MM.1S (cell line): ENCODE measurements at places on chromosomes 3 and 15.
A peak's percentile ranks its signal among the peaks of the same experiment; 100 is the strongest.

GRCh38 chr15:93929375-93930094 is 301.8 kb upstream of the MCTP2 start:
- no peak for DNase-seq

- peak; percentile 74 for DNase-seq
Observed at GRCh38 chr3:129106320-129106719, 15.3 kb downstream of the RAB43 start.

GRCh38 chr3:63413523-63413922 is 135.4 kb downstream of the SYNPR start:
- DNase-seq = no peak

DNA sequence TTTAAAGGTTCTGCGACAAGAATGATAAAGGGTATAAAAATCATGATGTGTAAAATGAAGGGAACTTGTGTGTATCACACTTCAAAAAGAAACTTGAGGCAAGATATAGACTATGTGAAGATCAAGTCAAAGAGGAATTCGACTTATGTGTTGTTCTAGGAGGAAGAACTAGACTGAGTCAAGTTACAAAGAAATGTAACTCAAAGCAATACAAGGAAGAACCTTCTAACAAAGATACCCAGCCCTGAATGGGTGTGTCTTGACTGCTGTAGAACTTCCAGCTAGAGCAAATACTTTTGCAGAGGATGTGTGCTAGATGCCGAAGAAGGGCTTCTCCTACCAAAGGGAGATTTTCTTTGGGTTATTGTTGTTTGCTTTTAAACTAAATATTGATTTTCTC is 2.4 kb downstream of the SLC49A4 start:
- no peak for DNase-seq

GRCh38 chr3:161266731-161267150 is 45.6 kb downstream of the NMD3 start:
- DNase-seq = no peak

GRCh38 chr3:141337523-141337854 is 30.8 kb upstream of the ZBTB38 start:
- no peak for DNase-seq

DNA sequence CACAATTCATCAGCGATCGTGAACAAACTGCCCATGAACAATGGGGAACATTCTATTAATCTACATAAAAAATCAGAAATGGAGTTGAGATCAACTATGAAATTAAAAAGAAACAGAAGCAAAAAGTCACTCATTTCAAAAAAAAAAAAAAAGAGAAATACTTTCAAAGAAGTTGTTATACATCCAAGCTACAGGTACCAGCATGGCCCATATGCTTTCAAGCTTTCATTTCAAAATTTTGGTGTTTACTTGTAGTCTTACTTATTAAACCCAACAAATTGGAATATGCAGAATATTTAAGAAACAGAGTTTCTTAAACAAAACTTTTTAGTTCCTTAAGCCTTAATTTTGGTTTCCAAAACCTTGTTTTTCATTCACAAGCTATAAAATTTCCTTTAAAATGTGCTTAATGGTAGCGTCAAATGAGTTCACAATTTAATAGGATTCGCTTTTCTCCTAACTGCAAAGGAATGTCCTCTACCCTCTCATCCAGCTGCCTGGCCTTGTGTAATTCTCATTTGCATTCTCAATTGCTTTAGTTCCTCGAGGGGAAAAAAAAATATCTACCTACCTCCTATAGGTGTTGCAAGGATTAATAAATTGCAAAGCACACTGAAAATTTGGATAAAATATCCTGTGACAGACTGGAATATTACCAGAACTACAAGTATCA is 565.2 kb downstream of the ROBO1 start:
- DNase-seq = no peak
